ENCODE measurements at places on chromosomes 11 and 22.

- no peak for DNase-seq
Measured at GRCh38 chr22:27987557-27987956, 68.5 kb upstream of the PITPNB start.

DNA sequence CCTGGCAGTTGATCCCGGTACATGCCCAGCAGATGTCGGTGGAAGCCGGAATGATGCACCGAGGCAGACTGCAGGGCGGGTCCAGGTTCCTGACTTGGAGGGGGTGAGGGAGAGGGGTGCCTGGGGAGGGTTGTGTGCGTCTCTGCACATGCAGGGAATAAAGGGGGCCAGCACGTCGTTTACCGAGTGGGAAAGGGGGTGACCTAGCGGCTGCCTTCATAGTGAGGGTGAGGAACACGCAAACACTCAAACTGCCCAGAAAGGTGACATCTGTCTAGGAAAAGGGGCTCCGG, 801.7 kb downstream of the TBC1D22A start:
- no peak for DNase-seq

DNA sequence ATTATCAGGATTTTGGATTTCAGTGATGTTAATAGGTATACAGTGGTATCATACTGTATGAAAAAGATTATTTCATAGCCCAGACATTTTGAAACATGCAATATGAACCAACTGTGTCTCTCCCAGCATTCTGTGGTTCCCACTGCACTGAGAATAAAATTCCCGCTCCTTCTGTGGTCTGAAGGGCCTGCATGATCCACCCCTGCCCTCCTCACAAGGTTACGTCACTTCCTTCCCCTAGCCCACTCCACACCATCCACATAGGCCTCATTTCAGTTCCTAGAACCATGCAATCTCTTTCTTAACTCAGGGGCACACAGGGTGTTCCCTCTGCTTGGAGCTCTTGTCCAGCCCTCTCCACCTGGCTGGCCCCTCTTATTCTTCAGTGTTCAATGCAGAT, 103.1 kb downstream of the TSPAN18 start:
- no peak for DNase-seq

GRCh38 chr11:96316869-96317268, 26.1 kb downstream of the MAML2 start:
- no peak for DNase-seq

DNA sequence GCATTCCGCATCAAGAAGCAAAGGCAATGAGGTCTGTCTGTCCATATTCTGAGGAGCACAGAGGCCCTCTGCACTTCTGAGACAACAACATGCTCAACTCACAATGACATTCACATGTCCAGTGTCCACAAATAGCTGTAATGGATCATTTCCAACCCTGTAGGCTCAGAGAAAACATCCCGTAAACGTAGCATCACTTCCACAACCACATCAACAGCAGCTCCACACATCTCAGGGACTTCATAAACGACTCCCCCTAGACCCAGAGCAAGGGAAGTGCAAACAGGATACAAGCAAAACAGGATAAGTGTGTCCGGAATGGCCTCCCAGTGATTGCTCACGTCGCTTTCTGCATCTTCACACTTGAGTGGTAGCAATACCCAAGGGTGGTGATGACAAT, 100.2 kb downstream of the SYN3 start:
- peak; percentile 32 for DNase-seq
